ENCODE measurements at places on chromosomes 6 and 20.

DNA sequence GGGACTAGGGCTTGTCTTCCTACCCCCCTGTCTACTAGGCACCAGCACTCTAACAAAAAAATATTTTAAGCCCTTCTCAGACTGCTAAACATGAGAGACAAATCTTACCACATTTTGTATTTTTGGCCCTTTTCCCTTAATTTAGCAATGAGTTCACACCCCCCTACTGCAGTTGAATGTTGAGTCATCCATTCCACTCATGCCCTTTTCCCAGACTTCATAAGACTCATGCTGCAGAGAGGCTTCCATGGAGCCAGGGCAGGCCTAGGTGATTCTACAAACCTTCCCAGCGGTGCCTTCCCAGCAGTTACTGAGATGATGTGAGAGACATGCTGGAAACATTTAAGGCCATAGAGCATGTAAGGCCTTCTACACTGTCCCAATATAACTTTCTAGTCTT, 53.9 kb downstream of the PXDC1 start:
- DNase-seq: no peak

GRCh38 chr6:56851541-56852259, 103.2 kb upstream of the BEND6 start:
- no peak for DNase-seq

DNA sequence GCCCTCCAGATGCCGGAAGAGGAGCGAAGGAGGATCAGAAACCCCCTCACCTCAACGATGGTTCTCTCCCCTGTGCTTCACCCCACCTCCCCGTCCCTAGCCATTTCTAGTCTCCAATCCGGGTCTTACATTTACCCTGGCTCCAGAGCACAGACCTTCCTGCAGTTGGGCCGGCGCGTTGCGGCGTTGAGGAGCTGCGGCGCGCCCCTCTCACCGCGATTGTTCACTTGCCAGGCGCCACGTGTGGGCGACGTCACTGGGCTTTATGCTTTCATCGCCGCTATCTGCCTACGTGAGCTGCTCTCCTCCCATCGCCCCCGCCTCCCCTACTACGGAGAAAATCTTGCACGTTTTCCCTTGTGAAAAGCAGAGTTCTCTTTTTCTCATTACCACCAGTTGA, at the start of gene CRISP2:
CRISP2 (minus strand) TSS at position 198 of the 400 bp plus-strand sequence. CDS start 4,347 bp downstream, outside the sequence.
- no peak for DNase-seq

- DNase-seq: no peak
These were observed 23.1 kb upstream of the BMP7 start for GRCh38 chr20:57289391-57290177.

GRCh38 chr20:32562495-32562911, 22.6 kb downstream of the NOL4L start:
- DNase-seq: no peak

DNA sequence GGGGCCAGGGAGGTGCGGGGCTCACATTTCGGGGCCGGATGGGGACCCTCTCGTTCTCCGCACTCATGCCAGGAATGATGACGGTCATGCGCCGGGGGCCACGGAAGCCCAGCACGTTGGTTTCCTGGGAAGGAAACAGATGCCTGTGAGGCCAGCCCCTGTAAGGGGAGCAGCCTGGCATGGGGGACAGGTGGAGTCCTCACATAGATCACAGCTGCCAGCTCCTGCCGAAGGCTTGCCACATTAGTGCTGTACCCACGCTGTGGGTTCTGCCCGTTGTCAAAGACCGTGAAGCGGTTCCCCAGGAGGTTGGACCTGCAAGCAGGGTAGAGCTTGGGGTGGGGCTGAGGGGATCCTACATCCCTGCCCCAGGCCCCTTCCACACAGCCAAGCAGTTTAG, 6.7 kb upstream of the TEAD3 start:
- DNase-seq: no peak

GRCh38 chr6:143160015-143160414, 99.3 kb downstream of the AIG1 start:
- DNase-seq: no peak

GRCh38 chr6:25157183-25157582, 122.0 kb upstream of the CARMIL1 start:
- DNase-seq: no peak

DNA sequence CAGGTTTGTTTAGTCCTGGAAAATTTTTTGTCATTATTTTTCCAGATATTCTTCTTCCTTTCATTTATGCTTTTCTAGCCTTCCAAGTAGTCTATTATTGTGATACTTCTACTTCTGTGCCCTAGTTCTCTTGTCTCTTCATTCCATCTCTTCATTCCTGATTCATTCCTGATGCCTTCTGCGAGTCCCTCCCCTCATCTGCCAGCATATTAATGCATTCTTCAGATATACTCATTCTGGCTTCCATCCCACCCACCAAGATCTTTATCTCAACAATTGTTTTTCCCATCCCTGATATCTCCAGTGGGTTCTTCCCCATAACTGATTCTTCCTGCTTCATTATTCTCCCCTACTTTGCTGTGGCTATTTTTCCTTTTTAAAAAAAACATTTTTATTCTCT, 35.2 kb downstream of the ALDH5A1 start:
- no peak for DNase-seq

DNA sequence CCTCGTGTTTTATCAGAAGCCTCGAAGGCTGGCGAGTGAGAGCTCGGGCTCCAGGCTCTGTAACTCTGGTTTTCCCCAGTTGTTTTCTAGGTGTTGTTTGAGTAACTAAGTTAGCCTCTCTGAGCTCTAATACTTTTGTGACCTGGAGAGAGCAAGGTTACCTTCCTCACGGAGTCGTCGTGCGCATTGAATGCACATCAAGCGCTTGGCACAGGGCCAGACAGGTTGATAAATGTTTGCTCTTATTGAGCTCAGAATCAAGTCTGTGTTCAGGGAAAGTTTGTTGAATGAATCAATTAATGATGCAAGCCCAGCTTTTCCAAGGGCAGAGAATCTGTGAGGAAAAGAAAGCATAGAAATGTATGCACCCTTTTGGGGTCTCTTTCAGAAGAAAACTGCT, 33.5 kb downstream of the EDN3 start:
- no peak for DNase-seq

GRCh38 chr6:155227046-155227445, 36.8 kb upstream of the CLDN20 start:
- no peak for DNase-seq

- DNase-seq: no peak
These were observed 437.7 kb upstream of the ADGRB3 start for GRCh38 chr6:68197356-68197755.

- DNase-seq: no peak
These were observed 28.6 kb downstream of the RALY start for GRCh38 chr20:34022151-34022838.

GRCh38 chr20:17875981-17876385, 92.6 kb downstream of the SNX5 start:
- DNase-seq: no peak

DNA sequence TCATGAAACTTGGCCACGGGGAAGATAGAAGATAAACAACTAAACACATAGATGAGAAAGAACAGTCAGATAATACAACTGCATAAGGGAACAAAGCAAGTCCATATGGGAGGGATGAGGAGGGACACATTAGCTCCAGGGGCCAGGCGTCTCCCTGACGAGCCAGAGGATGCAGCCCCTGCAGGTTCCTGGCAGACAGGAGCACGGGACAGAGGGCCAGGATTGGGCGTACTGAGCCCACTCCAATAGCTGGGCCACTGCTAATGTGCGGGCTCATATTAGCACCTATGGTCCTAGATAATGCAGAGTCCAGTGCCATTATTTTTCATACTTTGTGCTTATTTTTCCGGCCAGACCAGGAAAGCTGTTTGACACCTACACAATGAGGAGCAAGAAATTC, 182.9 kb downstream of the ANKRD60 start:
- no peak for DNase-seq

- no peak for DNase-seq
These were observed 445.7 kb downstream of the CDC5L start for GRCh38 chr6:44833248-44833647.

DNA sequence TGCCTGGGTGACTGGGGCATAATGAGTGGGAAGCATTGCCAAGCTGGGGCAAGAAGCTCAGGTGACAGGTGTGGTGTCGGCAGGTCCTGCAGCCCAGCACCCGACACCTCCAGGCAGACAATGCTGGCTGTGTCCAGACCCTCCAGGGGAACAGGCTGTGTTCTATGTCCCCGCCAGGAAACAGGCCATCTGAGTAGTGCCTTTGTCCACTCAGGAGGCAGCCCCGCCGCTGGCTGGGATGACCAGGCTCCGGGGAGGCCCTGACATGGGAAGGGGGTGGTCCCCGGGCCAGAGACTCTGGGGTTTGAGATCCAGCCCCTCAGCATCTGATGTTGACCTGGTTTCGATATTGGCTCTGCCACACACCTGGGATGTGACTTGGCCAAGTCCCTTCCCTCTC, 28.4 kb downstream of the SNPH start:
- DNase-seq: no peak

DNA sequence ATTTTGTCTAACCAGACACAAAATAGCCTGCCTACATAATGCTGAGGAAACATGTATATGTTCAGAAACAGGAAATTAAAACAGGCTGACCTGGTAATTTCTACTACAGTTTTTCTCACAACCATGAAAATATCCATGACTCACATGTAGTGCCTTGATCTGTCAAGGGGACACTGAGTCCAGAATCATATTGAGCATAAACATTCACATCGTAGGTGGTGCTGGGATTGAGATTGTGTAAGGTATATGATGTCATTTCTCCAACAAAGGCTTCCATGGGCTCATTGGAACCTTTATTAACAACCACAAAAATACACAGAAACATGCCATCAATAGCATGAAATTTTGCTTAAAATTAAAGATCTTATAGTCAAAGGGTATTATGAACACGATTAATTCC, 80.9 kb downstream of the COL12A1 start:
- DNase-seq: no peak

GRCh38 chr20:36015806-36016403, 47.5 kb downstream of the CNBD2 start:
- DNase-seq: no peak

DNA sequence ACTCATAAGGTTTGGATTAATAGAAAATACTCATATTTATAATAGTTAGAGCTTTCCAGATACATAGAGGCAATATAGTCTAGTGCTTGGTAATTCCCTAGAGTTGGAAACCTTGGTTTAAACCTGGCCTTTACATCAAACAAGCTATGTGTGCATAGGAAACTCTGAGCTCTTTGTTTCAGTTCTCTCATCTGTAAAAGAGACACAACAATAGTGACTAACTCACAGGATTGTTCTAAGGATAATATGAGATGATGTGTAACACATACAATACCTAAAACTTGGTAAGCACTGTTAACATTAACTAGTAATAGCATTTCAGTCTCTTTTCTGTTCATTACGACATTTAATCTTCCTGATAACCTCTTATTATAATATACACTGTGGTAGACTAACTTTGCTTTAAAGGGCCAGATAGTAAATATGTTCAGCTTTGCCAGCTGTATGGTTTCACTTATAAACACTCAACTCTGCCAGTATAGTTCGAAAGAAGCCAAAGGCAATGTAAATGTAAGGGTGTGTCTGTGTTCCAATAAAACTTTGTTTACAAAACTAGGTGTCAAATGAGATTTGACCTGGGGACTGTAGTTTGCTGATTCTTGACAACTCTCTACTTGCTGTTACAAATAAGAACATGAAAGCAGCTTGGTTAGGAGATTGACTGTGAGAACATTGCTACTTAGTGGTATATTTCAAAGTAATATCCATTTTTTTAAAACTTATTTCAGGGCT, 370.6 kb upstream of the FLRT3 start:
- DNase-seq: no peak

- DNase-seq: peak; percentile 72
These were observed 77.7 kb downstream of the ELOVL4 start for GRCh38 chr6:79869600-79870084.

- DNase-seq: no peak
These were observed 9.0 kb upstream of the LCA5 start for GRCh38 chr6:79546186-79546585.

DNA sequence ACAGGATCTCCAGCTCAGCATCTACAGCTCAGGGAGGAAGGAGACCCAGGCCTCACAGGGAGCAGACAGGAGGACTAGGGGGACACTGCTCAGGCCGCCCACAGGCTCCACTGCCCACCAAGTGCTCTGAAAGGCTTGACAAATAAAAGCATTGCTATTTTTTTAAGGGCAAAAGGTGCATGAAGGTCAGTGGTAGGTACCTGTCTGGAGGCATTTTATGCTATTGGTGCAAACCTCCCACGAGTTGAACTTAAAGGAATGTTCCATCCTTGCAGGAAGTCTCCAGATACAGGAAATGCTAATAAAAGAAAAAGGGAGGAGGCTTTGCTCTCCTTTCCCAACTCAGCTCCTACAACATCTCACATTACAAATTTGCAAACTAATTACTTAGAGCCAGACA, 228.1 kb downstream of the FOXC1 start:
- no peak for DNase-seq

DNA sequence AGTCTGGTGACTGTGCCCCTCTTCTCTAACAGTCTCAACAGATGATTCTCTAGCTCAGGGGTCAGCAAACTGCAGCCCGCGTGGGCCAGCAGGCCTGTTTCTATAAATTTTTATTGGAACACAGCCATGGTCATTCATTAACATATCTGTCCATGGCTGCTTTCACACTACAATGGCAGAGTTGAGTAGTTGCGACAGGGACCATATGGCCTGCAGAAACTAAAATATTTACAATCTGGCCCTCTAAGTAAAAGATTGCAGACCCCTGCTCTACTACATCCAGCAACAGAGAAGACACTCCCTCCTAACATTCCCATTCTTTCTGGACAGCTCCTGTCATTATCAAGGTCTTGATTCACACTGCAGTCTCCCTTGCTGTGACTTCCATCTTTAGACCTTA, 45.2 kb downstream of the PLAGL2 start:
- no peak for DNase-seq

DNA sequence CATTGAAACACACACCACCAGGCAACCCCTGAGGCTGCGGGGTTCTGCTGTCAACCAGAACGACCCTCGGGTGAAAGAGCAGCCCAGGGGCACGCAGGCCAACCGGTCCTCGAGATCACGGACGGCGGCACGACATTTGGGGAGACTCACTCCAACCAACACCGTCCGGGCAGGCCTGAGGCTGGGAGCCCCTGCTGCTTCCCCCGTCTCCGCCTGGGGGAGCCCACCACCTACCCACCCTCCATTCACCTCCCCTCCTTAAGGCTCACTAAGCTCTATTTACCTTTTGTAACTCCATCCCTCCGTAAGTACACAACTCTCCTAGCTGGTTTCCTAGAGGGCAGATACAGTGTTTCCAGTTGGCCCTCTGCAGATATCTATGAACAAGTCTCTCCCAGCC, 971.3 kb upstream of the DEFB115 start:
- no peak for DNase-seq

DNA sequence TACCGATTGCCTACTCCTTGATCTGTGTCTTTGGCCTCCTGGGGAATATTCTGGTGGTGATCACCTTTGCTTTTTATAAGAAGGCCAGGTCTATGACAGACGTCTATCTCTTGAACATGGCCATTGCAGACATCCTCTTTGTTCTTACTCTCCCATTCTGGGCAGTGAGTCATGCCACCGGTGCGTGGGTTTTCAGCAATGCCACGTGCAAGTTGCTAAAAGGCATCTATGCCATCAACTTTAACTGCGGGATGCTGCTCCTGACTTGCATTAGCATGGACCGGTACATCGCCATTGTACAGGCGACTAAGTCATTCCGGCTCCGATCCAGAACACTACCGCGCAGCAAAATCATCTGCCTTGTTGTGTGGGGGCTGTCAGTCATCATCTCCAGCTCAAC, 13.5 kb downstream of the CCR6 start:
- DNase-seq: no peak

All from activated effector memory CD4-positive, alpha-beta T cell treated with Interleukin-2 at 50 U/mL for 16 hours (primary cell).